ENCODE measurements at places on chromosomes 13 and 19.

- DNase-seq, result peak; percentile 88
Measured at GRCh38 chr19:41957838-41958366, 1.2 kb downstream of the RABAC1 start.

- DNase-seq, result no peak
Measured at GRCh38 chr19:56687031-56687430, 15.5 kb upstream of the ZNF835 start.

DNA sequence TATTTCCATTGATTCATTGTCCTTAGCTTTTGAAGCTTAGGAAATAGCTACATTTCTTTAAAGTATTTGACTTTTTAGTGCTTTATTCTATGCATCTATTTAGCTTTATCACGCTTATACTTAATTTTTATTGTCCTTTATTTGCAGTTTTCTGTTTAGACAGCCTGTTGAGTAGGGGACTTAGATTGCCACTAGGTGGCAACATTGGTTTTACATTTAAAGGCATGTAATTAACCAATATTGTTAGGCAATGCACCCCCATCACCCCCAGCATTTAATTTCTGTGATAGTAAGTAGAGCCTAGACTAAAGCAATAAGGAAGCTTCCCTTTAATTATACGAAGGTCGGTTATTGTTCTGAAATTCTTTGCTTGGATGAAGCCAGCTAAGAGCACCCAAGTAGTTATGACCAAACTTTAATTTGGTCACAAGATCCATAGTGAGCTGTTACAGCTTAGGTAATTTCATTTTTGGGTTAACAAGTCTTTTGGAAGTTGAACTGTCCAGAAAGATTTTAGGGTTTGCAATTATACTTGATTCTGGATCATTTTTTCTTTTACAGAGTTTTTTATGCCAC, 36.5 kb downstream of the B3GLCT start:
- peak; percentile 16 for DNase-seq

GRCh38 chr19:35715981-35716800, 1.6 kb upstream of the KMT2B start:
- no peak for DNase-seq

GRCh38 chr13:48249018-48249417, 16.0 kb downstream of the ITM2B start:
- DNase-seq, result no peak

GRCh38 chr19:46812977-46813838, 24.8 kb upstream of the SLC1A5 start:
- no peak for DNase-seq

DNA sequence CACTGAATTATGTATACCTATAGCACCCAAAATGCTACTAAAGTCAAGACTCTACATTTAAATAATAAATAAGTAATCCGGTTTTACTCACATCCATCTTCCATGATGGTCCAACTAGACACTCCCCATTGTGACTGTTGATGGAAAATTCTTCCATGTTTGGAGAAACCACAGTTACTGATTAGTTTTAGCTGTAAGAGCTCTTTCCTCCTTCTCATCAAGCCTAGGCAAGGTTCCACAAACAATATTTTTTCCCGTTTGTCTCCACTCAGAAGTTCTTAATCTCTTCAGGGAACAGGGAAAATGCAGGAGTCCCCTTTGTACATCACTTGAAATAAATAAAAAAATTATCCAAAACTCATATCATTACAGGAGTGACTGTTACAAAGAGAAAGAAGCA, 70.7 kb upstream of the EDNRB start:
- no peak for DNase-seq

DNA sequence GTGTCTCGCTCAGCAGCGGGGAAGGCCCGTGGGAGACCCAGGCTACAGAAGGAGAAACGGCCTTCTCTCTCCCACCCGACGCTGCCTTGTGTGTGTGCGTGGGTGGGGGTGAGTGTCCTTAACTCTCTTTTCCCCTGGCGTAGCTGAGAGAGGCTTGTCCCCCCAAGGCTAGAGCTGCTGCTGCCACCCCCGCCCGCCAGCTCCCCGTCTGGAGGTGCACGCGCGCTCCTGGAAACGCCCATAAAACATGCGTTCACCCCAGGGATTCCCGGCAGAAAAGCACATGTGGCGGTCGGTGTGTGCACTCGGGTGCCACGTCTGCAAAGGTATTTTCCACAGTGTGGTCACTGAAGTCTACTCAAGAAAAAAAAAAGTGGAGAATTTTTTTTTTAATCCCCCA, 36.1 kb downstream of the GADD45B start:
- no peak for DNase-seq

- peak; percentile 62 for DNase-seq
Measured at GRCh38 chr13:45086484-45086883, 33.8 kb upstream of the GTF2F2 start.

DNA sequence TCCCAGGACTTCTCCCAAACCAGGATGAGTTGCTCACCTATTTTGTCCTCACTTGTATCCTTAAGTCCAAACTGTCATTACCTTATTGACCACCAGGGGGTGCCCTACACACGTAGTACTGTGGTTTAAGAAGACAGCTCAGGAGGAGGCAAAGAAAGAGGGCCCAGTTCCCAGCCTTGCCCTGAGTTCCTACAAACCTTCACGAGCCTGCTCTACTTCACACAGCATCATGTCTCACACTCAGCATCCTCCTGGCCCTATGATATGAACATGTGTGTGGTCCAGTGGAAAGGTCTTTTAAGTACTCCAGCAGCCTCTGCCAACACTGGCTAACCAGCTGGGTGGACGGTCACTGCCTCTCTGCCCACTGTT, 8.1 kb upstream of the ZNF784 start:
- peak; percentile 93 for DNase-seq

DNA sequence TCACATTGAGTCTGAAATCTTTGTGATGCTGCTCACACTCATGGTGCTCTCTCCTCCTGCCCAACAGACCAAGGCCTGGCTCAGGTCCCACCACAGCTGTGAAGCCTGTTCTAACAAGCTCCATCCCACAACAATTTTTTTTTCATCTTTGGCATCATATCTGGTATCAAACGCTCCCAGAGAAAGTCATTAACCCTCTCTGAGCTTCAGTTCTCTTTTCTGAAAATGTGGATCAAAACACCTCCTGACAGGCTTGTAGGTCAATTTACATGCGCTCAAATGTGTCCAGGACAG, 224.4 kb downstream of the LACC1 start:
- no peak for DNase-seq

GRCh38 chr19:11378319-11379189, 4.1 kb downstream of the SWSAP1 start:
- peak; percentile 83 for DNase-seq

- peak; percentile 34 for DNase-seq
Measured at GRCh38 chr13:33721724-33722123, 96.2 kb upstream of the RFC3 start.

DNA sequence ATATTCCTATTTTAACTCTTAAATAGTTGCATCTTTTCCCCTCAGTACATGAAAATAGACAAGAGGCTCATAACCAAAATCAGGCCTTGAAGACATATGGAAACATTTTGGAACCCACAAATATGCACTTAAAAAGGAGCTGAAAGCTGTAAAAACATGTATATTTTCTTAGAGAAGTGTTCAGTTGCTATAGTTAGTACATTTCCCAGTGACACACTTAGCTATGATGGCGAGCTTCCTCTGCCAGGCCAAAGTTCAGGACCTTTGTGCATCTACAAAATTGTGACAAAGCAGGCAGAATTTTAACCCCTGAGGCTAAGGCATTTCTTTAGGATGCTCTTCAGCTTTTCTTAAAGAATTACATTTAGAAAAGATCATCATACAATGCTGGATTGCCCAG, 54.5 kb downstream of the RCBTB2 start:
- DNase-seq, result no peak

- no peak for DNase-seq
Measured at GRCh38 chr13:111037927-111038326, 77.2 kb upstream of the ARHGEF7 start.

DNA sequence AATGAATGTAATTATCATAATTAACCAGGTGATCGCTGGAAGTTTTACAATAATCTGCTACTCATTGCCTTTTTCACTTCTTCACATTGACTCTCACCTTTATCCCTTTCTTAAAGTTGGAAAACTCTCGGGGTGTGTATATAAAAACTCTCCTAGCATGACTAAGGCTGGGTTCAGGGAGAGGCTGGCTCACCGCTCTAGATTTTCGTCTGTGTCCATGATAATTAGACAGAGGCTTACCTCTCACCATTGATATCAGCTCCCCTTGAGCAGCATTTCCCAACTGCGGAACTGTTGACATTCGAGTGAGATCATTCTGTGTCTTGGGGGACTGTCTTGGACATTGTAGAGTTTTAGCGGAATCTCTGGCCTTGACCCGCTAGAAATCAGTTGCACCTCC, 39.4 kb downstream of the NFIX start:
- DNase-seq, result no peak

DNA sequence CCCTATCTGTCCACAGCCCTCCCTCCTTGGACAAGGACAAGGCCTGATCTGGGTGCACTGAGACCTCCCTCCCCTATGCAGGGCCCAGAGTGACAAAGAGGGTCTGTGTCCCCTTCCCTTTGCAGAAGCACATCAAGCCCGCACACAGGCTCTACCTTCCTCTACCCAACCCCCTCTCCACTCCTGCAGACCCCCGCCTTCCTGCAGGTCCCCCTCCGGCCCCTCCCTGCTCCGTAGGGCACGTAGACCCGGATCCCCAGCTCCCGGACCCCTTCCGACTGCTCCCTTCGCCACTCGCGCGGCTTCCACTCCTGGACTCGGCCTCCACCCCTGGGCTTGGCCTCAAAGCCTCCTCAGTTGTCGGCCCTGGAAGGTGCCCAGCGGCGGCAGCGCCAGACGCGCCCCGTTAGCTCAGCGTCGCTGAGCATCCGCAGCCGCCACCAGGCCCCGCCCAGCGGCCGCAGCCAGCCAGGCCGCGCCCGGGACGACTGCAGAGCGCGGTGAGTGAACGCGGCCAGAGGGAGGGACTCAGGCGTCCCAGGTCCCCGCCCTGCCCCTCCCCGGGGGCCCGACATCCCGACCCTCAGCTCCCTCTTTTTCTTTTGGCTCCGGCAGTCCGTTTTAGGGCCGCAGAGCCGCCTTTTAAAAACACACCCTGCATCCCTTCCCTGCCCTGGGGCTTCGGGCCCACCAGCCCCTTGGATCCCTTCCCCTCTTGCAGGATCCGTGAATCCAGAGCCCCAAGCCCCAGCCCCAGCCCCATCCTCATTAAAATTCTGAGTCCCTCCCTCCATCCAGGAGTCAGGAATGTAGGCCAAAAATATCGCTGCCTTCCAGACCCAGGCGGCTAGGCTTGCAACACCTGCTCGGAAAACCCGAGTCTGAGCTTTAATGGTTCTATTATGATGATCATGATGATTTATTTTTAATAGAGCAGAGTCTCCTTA, 1.5 kb upstream of the MYADM start:
- DNase-seq, result peak; percentile 81

- no peak for DNase-seq
Measured at GRCh38 chr13:72622546-72622945, 104.9 kb downstream of the MZT1 start.

DNA sequence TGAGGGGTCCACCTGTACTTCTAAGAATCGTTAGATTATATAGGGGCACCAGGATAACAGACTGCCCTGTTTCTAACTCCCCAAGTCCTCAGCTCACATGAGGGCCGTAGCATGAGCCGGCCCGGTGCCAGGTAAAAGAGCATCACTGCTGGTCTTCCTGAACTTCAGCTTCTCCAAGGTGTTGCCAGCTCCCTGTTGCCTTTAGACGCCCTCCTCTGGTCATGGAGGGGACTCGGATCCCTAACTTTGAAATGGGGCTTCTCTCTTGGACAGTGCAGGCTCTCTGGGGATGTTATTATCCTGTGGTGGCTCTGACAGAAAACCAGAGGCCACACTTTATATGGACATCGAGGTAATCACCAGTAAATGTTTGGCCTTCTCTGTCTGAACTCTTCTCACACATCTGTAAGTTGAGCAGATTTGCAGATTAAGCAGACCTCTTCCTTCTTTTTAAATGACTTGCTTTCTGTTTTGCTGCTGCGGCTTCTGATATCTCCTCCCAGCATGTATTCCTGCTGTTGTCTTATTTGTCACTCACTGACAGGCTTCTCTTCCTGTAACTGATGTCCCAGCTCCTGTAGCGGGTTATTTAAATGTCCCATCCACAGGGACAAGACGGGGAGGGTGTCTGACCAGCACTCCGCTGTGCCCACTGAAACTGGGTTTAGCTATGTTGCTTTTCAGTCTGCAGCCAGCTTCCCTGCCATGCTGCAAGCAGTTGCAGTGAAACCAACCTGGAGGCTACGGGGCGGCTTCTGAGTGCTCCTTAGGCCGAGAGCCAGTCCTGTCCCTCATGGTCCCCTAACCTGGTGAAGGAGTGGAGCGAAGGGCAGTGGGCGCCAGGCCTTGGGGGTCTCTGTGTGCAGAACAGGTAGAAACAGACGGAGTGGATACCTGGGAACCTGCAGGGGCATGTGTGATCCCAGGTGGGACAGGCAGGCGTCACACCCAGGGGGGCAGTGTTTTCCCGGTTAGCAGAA, 39.2 kb downstream of the TSSK6 start:
- DNase-seq, result no peak

- no peak for DNase-seq
Measured at GRCh38 chr19:3263866-3264265, 39.4 kb downstream of the CELF5 start.

- DNase-seq, result no peak
Measured at GRCh38 chr13:52652980-52653303, 306 bp downstream of the SUGT1 start.

DNA sequence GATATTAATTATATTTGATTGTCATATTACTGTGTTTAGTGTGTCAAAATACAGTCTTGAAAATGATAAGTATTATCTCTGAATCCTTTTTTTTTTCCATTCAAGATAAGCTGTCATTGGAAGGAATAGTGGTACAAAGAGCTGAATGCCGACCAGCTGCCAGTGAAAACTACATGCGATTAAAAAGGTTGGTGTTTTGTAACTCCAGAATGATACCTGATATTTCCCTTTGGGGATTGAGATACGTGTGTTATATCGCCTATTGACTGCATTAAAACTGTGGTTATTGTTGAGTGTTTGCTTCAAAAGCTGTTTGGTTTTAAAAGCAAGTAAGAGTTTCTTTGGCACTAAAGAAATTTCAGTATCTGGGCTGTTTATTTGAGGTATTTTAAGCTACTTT, 6.5 kb upstream of the KCTD4 start:
- no peak for DNase-seq

- DNase-seq, result no peak
Measured at GRCh38 chr19:3123088-3123721, 12.6 kb upstream of the GNA15 start.

- no peak for DNase-seq
Measured at GRCh38 chr13:32415019-32415418, 12.9 kb downstream of the N4BP2L1 start.

- peak; percentile 66 for DNase-seq
Measured at GRCh38 chr19:1942078-1942933, 1.3 kb downstream of the CSNK1G2 start.

- DNase-seq, result no peak
Measured at GRCh38 chr19:33622809-33623511, 1.2 kb downstream of the CHST8 start.

All from A172 (cell line).